ENCODE measurements at places on chromosomes 7 and 10. TPM values are rescaled to one million over a fixed set of nuclear protein-coding genes. Genes with fewer than 3 reads are reported as not detected.

Gene RAPGEF5
- total RNA-seq = 13.3 TPM

Gene TECPR1
- total RNA-seq = 15.6 TPM

Gene TET1
- total RNA-seq = 53.4 TPM

Gene ADCYAP1R1
- 7.4 TPM for total RNA-seq

Gene AKR1D1
- total RNA-seq = 0.31 TPM

Gene FAM25A
- total RNA-seq = not detected

Gene MSMB
- not detected for total RNA-seq

Gene PNPLA8
- total RNA-seq = 10.7 TPM

Gene WNT16
- not detected for total RNA-seq

Gene ZNF12
- total RNA-seq = 19.4 TPM

Gene CHST15
- 8.7 TPM for total RNA-seq

- peaks cover 6% of the 10 kb centered on the region for H3K36me3 ChIP-seq
- H3K27ac ChIP-seq = no peak overlapping the region
- H3K4me3 ChIP-seq = peak overlapping the region; percentile 94
- no peak for DNase-seq
Measured at GRCh38 chr7:107891636-107892366, 818 bp downstream of the DLD start.

GRCh38 chr7:128660596-128660995, 11.5 kb upstream of the GARIN1A start:
- H3K4me3 ChIP-seq = no peak overlapping the region
- H3K4me1 ChIP-seq = no peaks in the 10 kb centered on the region
- DNase-seq = no peak
- H3K36me3 ChIP-seq = peaks cover 21% of the 10 kb centered on the region
- no peak overlapping the region for H3K27ac ChIP-seq

GRCh38 chr10:63229161-63229560, 96.0 kb downstream of the NRBF2 start:
- H3K27ac ChIP-seq = no peak overlapping the region
- no peak overlapping the region for H3K4me3 ChIP-seq
- DNase-seq = no peak
- H3K4me1 ChIP-seq = no peaks in the 10 kb centered on the region
- H3K27me3 ChIP-seq = no peaks in the 10 kb centered on the region

DNA sequence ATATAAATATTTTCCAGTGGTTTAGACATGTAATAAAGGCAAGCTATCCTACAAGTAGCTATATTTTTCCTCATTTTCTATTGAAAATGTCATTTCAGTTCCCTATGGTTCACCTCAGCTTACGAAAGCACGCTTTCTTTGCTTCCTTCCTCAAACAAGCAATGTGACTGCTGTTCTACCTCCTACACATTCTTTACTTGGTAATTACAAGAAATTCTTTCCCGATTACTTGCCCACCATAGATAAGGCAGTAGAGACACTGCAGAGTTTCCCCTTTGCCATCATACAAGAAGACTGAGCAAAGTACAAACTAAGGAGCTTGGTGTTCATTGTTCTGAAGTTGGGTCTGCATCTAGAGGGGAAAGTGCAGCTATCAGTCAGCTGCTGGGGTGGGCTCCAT, 249.4 kb downstream of the CRPPA start:
- H3K27ac ChIP-seq = no peak overlapping the region
- DNase-seq = no peak
- no peaks in the 10 kb centered on the region for H3K4me1 ChIP-seq

- no peak for DNase-seq
- H3K4me3 ChIP-seq = no peak overlapping the region
- no peaks in the 10 kb centered on the region for H3K36me3 ChIP-seq
- H3K27ac ChIP-seq = no peak overlapping the region
Measured at GRCh38 chr7:103521937-103522336, 75.9 kb upstream of the SLC26A5 start.

- no peak for DNase-seq
- no peak overlapping the region for H3K4me3 ChIP-seq
- H3K27ac ChIP-seq = no peak overlapping the region
- no peaks in the 10 kb centered on the region for H3K36me3 ChIP-seq
- H3K27me3 ChIP-seq = no peaks in the 10 kb centered on the region
- no peaks in the 10 kb centered on the region for H3K4me1 ChIP-seq
Measured at GRCh38 chr7:55212838-55213237, 152.3 kb upstream of the LANCL2 start.

GRCh38 chr7:158016180-158017097, 571.2 kb downstream of the PTPRN2 start:
- peaks cover 2% of the 10 kb centered on the region for H3K4me1 ChIP-seq
- H3K27me3 ChIP-seq = no peaks in the 10 kb centered on the region
- H3K36me3 ChIP-seq = no peaks in the 10 kb centered on the region
- H3K4me3 ChIP-seq = no peak overlapping the region
- no peak for DNase-seq

DNA sequence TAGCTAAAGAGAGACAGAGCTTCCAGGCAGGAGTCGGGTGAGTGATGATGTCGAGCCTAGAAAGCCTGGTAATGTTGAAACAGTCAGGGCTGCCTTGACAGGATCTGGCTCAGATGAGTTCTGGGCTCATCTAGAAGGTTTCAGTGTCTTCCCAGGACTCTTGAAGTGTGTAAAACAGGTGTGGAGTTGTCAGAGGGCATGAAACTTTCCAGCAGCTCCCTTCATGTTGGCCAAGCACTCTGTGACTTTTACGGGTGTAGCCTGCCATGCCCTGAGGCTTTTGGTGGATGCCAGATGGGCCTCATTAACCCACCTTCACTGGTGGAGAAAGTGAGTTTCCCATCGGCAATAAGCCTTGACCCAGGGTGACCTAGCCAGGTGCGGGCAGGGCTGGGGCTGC, 66.4 kb upstream of the PDCD4 start:
- no peak overlapping the region for H3K4me3 ChIP-seq
- no peak for DNase-seq
- no peak overlapping the region for H3K27ac ChIP-seq
- no peaks in the 10 kb centered on the region for H3K36me3 ChIP-seq

GRCh38 chr7:88350118-88350517, 43.4 kb upstream of the STEAP4 start:
- H3K4me3 ChIP-seq = no peak overlapping the region
- no peaks in the 10 kb centered on the region for H3K36me3 ChIP-seq
- no peaks in the 10 kb centered on the region for H3K27me3 ChIP-seq
- DNase-seq = no peak
- H3K27ac ChIP-seq = no peak overlapping the region

DNA sequence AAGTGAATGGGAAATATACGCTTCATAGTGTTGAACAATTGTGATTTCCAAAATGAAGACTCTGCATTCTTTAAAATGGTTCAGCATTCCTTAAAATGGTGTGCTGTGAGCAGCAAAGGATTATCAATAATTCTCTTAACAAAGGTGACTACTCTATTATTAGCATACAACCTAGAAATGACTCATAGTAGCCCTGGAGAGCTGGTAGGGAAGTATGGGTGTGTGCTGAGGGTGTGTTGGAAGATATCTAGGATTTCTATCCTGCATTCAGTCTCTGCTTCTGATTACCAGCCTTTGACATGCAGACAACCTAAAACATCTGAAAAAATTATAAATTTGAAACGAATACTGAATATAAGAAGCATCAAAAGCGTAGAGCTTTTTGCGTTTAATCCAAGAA, 72.5 kb downstream of the SEMA3D start:
- no peaks in the 10 kb centered on the region for H3K4me1 ChIP-seq
- H3K36me3 ChIP-seq = no peaks in the 10 kb centered on the region
- H3K27me3 ChIP-seq = no peaks in the 10 kb centered on the region

- H3K36me3 ChIP-seq = peaks cover 6% of the 10 kb centered on the region
- H3K4me3 ChIP-seq = peak within 1 kb of the TSS; percentile 65
- DNase-seq = peak; percentile 59
- no peak within 1 kb of the TSS for H3K27ac ChIP-seq
- peaks cover 8% of the 10 kb centered on the region for H3K27me3 ChIP-seq
Measured at GRCh38 chr7:4681886-4682620, at the start of gene FOXK1. FOXK1 (plus strand) TSS chr7:4682295; CDS start chr7:4682309, 14 bp downstream.

GRCh38 chr7:10723832-10724231, 249.8 kb upstream of the PHF14 start:
- H3K4me1 ChIP-seq = no peaks in the 10 kb centered on the region
- no peak overlapping the region for H3K27ac ChIP-seq
- no peak for DNase-seq
- no peak overlapping the region for H3K4me3 ChIP-seq

DNA sequence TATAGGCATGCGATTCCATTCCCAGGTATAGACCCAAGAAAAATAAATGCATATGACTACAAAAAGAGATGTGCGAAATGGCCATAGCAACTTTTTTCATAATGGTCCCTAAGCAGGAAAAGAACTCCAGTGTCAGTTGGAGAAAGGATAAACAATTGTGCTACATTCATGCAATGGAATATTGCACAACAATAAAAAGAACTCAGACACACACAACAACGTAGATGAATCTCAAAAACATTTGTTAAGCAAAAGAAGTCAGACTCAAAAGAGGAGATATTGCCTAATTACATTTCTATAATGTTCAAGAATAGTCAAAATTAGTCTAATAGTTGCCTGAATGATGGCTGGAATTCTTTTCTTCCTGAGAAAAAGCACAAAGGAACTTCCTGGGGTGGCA, 141.1 kb upstream of the GLI3 start:
- no peak overlapping the region for H3K27ac ChIP-seq
- no peaks in the 10 kb centered on the region for H3K27me3 ChIP-seq
- no peak for DNase-seq
- peaks cover 16% of the 10 kb centered on the region for H3K36me3 ChIP-seq

- H3K27ac ChIP-seq = no peak overlapping the region
- peaks cover 3% of the 10 kb centered on the region for H3K4me1 ChIP-seq
- H3K27me3 ChIP-seq = no peaks in the 10 kb centered on the region
- DNase-seq = no peak
- H3K4me3 ChIP-seq = no peak overlapping the region
Measured at GRCh38 chr7:20958572-20958971, 171.9 kb upstream of the SP8 start.

- H3K27me3 ChIP-seq = no peaks in the 10 kb centered on the region
- no peaks in the 10 kb centered on the region for H3K4me1 ChIP-seq
- peaks cover 27% of the 10 kb centered on the region for H3K36me3 ChIP-seq
Measured at GRCh38 chr10:11581213-11581612, 30.2 kb downstream of the USP6NL start.
